Natural killer cell treated with Interleukin-12 subunit alpha and Interleukin-12 subunit beta and Interleukin-15 and Interleukin-18, amount 100 ng/mL, for 72 hours (primary cell): ENCODE measurements at places on chromosomes 13 and 19. TPM values are rescaled to one million over a fixed set of nuclear protein-coding genes. Genes with fewer than 3 reads are reported as not detected.

GRCh38 chr13:113669755-113670341, 2.8 kb downstream of the GRK1 start:
- no peak for DNase-seq

DNA sequence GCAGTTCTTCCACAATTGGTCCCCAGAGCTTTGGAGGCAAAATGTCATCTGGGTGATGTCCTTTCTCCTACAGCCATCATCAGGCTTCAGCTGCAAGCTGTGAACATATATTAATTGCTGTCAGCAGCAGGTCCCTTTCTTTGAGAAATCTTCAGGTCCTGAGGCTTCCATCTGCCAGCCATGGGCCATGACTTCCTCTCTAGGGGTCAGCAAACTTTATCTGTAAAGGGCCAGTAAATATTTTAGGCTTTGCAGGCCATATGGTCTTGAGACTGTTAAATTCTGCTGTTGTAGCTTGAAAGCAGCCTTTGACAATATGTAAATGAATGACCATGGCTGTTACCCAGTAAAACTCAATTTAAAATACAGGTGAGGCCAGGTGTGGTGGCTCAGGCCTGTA, 27.1 kb downstream of the SERP2 start:
- DNase-seq = no peak

DNA sequence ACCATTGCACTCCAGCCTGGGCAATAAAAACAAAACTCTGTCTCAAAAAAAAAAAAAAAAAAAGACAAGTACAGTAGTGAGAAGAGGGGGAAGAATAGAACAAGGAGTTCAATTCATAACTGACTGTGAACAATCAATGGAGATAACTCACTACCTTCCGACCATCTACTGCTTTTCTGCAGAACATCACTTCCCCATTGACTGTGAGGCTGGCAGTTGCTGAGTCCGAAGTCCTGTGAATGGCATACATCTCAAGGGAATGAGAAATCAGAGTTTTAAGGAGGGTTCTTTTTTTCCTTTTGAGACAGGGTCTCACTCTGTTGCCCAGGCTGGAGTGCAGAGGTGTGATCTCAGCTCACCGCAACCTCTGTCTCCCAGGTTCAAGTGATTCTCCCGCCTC, 11.2 kb downstream of the ZNF565 start:
- DNase-seq = no peak

DNA sequence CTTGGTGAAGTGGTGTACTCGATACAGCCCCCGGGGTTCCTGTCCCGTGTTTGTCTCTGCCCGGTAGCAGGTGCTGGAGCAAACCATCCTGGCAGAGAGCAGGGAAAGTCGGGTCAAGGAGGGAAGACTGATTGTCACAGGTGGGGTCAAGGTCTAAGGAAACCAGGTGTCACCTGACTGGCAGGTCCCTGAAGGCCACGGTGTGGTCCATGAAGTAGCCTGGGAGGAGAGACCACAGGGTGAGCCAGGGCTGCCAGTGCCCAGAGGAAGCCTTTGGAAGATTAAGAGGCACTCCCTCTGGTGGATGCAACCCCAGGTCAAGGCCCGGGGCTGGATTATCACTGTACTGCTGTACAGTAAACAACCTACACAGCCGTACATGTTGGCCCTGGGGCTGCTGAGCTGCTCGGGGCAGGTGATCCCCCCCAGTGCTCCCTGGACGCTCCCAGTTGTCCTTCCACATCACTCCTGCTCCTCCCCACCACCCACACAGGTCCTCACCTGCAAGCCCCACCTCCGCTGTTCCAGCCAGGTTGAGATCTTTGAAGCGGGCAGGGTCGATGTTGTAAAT, 6.0 kb upstream of the CCER2 start:
- peak; percentile 47 for DNase-seq

DNA sequence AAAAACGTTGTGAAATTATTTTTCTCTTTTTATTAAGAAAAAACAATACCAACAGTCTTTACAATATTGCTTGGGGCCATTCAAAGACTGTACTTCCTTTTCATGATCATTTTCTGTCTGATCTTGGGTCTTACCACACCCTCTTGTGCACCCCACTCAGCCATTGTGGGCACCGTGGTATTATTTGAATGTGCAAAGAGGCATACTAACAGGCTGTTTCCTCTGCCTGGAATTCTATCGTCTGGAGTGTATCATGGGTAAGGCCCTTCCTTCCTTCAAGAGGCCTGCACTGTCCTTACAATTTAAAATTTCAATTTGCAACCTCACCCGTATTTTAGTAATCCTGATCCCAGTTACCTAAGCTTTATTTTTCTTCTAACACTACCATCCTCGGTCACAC, 76.5 kb downstream of the FGF14 start:
- no peak for DNase-seq

GRCh38 chr13:58994077-58994476, 1169.7 kb downstream of the DIAPH3 start:
- no peak for DNase-seq

GRCh38 chr13:44181931-44182330, 191.7 kb upstream of the SERP2 start:
- no peak for DNase-seq

The ZIC5 gene
- not detected for total RNA-seq

The ZNF723 gene
- total RNA-seq = not detected

The PSG3 gene
- not detected for total RNA-seq

The MBD3L1 gene
- not detected for total RNA-seq
